Mucosa of gallbladder (tissue), 1 donor: ENCODE measurements at places on chromosomes 3 and 15. TPM values are rescaled to one million over a fixed set of nuclear protein-coding genes. Genes with fewer than 3 reads are reported as not detected.

- DNase-seq = no peak
Measured at GRCh38 chr3:110311541-110311940, 760.1 kb upstream of the NECTIN3 start.

DNA sequence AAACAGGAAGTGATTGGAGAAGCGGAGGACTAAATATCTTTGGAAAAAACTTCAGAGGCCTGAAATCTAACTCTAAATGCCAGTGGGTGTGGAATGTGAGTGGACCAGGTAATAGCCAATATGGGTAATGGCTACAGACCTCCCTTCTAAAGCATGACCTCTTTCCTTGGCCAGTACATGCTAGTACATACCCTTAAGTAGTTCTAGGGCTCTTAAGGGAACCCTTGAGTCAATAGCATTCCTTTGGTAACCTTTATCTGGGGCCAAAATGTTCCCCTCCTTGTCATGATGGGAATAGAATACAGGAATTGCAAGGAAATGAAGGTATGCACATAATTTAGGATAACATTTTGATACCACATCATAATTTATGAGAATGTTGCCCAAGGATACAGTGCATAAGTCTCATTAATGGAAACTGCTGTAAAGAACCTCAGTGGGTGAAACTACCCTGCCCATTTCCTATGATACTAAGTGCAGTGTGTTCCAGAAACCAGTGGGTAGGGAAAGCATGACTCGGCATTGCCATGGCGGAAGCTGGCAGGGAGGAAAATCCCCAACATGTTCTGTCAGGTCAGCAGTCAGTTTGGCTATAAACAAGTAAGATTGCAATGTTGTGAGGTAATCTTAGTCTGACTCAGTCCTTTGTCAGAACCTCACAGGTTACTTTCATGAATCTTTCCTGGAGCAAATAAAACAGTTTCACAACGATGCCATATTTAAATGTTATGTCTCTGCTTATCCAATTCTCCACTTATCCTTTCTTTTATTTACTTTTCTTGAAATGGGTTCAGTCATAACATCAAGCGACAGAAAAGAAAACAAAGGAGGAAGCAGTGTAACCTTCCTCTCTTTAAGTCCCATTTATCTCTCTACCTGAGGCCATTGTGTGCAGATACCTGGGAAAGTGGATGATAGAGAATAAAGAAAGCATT is 23.5 kb upstream of the RAP2B start:
- DNase-seq = peak; percentile 79

- no peak for DNase-seq
Measured at GRCh38 chr15:40957041-40957555, 3.8 kb downstream of the CHAC1 start.

GRCh38 chr3:188861842-188862744 is 309.7 kb upstream of the TPRG1 start:
- DNase-seq = no peak

- DNase-seq = no peak
Measured at GRCh38 chr15:70210528-70210927, 112.8 kb upstream of the TLE3 start.

DNA sequence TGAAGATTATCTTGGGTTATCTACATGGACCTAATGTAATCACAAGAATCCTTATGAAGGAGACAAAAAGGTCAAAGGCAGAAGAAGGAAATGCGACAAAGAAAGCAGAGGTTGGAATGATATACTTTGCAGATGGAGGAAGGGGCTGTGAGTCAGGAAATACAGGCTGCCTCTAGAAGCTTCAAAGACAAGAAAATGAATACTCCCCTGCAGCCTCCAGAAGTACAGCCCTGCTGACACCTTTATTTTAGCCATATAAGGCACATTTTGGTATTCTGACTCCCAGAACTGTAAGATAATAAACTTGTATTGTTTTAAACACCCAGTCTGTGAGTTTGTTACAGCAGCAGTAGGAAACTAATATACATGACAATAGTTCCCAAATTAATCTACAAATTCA is 58.6 kb downstream of the SIDT1 start:
- no peak for DNase-seq

- DNase-seq = no peak
Measured at GRCh38 chr3:127658234-127658633, 14.5 kb upstream of the ABTB1 start.

DNA sequence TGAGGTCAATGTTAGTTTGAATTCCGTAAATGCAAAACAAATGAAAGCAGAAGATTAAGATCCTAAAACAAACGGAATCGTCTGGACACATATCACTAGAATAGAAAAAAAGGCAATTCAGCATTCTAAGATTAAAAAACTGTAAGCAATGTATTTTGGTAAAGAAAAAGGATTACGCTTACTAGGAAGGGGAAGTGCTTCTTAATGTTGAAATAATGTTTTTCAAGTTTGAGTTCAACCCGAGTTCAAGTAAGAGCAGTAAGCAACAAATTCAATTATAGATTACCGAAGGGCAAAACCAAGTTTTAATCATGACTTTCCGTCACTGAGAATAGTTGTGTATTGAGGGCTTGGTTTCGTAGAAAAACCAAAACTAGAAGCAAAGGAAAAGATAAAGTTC is 637 bp downstream of the CIP2A start:
- no peak for DNase-seq

The UBA7 gene
- total RNA-seq = 122 TPM

The NUP210 gene
- total RNA-seq = 12.1 TPM

The AP3S2 gene
- total RNA-seq = 24.9 TPM

The PARP15 gene
- 2.3 TPM for total RNA-seq

The KCNMB2 gene
- total RNA-seq = 4.4 TPM

The PLA2G4E gene
- total RNA-seq = 0.09 TPM

The CPNE9 gene
- 0.37 TPM for total RNA-seq
